ENCODE measurements at places on chromosomes 7 and 10. TPM values are rescaled to one million over a fixed set of nuclear protein-coding genes. Genes with fewer than 3 reads are reported as not detected.

- no peak overlapping the region for H3K4me3 ChIP-seq
- DNase-seq = no peak
- H3K27me3 ChIP-seq = peaks cover 1% of the 10 kb centered on the region
- no peaks in the 10 kb centered on the region for H3K4me1 ChIP-seq
Observed at GRCh38 chr7:37531225-37531624, 82.6 kb upstream of the ELMO1 start.

DNA sequence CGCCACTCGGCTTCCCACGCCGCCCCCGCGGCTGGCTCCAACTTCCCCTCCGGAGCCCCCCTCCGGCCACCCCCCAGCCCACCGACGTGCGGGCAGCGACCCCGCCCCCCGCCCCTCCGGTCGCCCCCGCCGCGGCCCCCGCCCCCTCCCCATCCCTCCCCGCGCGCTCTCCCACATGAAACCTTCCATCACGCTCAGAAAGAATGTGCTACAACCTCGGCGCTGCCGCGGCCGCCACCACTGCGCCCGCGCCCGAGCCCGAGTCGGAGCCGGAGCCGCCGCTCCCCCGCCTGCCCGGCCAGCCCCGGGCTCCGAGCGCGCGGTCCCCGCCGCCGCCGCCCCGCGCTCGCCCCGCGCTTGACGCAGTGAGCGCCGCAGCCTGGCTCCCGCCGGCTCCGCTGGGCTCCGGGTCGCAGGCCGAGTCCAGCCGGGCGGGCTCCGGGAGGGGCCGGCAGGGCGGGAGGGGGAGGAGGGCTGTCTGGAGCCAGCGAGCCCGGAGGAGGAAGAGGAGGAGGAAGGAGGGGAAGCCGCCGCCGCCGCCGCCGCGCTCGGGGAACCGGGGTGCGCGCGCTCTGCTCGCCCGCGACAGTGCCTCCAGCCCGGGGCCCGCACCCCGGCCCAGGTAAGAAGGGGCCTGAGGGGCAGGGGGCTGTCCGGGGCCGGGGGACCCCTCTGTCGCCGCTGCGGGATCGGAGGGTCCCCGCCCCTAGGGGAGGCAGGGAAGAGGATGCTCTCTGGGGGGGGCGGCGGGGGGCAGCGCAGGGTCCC is 4.3 kb upstream of the ELFN1 start:
- H3K4me3 ChIP-seq = peak overlapping the region; percentile 81
- H3K27me3 ChIP-seq = no peaks in the 10 kb centered on the region
- DNase-seq = no peak

DNA sequence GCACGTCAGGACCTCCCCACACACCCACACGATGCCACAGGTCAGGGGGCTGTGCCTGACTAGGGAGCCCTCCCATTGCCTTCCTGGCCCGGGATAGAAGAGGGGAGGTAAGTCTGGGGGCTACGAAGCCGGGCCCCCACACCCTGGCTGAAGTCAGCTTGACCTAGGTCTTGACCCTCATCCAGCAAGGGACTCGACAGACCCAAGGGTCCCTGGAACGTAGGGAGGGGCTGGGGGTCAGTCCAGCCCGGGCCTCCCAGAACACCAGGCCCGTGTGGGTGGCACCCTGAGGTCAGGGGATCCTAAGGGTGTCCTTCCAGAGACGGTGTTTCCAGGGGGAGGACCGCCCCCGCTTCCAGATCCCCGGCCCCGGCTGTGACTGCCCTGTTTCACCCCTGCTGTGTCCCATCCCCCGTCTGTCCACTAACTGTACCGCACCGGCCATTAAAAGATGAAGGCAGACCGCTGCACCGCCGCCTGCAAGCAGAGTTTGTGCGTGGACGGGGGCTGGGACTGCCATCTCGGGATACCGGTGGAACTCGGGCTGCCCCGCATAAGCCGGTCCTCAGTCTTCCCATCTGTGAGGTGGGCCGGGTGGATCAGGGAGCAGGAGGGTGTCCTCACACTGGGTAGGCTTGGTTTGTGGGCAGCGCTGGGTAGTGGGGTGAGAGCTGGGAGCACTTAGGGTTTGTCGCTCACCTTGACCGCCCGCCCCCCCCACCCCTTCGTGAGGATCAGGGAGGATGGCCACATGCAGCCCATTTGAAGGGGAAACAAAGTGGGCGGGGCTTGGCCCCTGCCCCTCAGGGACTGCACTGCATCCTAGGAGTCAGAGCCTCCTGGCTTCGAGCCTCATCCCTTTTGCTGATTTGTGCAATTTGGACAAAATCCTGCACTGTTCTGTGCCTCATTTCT is 21.1 kb downstream of the SLC29A4 start:
- H3K27ac ChIP-seq = no peak overlapping the region
- H3K27me3 ChIP-seq = no peaks in the 10 kb centered on the region
- H3K36me3 ChIP-seq = peaks cover 3% of the 10 kb centered on the region
- DNase-seq = no peak

GRCh38 chr7:4659551-4660286 is 22.4 kb upstream of the FOXK1 start:
- no peaks in the 10 kb centered on the region for H3K36me3 ChIP-seq
- DNase-seq = no peak
- H3K27ac ChIP-seq = no peak overlapping the region
- H3K27me3 ChIP-seq = no peaks in the 10 kb centered on the region

SCART1 gene
- total RNA-seq = 0.57 TPM

GRCh38 chr7:2383543-2384274 is 19.7 kb upstream of the CHST12 start:
- no peak for DNase-seq
- H3K4me1 ChIP-seq = no peaks in the 10 kb centered on the region
- peaks cover 7% of the 10 kb centered on the region for H3K36me3 ChIP-seq
- no peak overlapping the region for H3K27ac ChIP-seq
- H3K4me3 ChIP-seq = no peak overlapping the region
- H3K27me3 ChIP-seq = no peaks in the 10 kb centered on the region

POU6F2 gene
- total RNA-seq = not detected

GRCh38 chr7:29139191-29139590 is 7.1 kb downstream of the CPVL start:
- no peak overlapping the region for H3K4me3 ChIP-seq
- DNase-seq = no peak
- H3K4me1 ChIP-seq = no peaks in the 10 kb centered on the region
- peaks cover 17% of the 10 kb centered on the region for H3K27me3 ChIP-seq
- H3K36me3 ChIP-seq = no peaks in the 10 kb centered on the region
- no peak overlapping the region for H3K27ac ChIP-seq

DNA sequence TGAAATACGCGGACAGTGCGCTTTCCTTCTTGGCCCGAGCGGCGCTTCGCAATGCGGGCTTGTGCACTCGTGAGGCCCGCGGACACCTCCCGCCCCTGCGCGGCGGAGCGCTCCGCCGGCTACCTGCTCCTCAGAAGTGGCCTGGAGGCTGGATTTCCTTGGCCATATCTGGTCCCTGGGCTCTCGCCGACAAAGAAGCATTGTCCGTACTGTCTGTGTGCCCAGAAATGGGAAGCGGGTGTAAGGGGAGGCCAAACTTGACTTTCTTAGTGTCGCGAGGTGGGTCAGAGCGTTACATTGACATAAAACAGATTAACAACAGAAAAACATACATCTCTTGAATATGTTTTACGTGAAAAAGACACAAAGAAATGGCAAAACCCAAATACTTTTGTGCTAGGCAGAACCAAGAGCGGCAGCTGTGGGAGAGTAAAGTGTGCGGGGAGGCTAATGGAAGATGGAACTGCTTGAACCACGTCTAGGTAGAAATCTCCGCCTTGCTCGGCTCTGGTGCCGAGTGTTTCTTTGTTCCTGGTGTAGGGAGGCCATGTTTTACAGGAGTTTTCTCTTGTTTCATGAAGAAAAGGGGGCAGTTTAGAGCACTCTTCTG is 1.4 kb downstream of the LANCL2 start:
- peak overlapping the region; percentile 99 for H3K4me3 ChIP-seq
- DNase-seq = no peak
- H3K27ac ChIP-seq = peak overlapping the region; percentile 96
- H3K4me1 ChIP-seq = peaks cover 18% of the 10 kb centered on the region

GRCh38 chr7:105011831-105012502 is 2.0 kb upstream of the KMT2E start:
- H3K36me3 ChIP-seq = peaks cover 18% of the 10 kb centered on the region
- peaks cover 23% of the 10 kb centered on the region for H3K4me1 ChIP-seq
- peak overlapping the region; percentile 100 for H3K27ac ChIP-seq
- DNase-seq = no peak

DNA sequence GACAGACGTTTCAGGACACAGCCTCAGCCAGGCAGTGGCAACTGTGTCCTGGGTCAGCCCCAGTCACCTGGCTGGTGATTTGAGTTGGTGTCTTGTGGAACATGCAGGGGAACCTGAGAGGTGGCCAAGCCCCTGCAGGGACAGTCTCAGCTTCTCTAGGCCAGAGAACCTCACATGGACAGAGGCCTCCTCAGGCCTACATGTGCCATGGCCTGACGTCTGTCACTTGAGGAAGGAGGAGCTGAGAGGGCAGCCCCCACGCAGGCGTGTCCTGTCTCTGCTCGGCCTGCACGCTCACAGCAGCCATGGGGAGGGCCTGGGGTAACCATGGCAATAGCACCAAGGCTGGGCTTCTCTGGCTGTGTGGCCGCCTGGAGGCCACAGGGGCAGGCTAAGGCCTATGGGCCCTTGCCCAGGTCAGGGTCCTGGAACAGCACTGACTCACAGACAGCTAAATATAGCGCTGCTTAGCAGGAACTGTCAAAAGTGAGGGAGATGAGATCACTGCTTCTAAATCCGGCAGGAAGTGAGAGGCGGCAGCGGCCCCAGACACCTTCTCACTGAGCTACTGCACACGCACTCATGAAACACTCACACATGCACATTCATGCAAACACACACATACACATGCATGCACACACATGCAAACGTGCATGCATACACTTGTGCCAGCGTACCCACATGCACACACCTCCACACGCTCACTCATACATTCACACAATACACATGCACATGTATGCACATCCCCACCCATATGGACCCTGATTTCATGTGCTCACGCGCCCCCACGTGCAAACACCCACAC is 57.0 kb downstream of the YKT6 start:
- H3K27ac ChIP-seq = no peak overlapping the region
- no peak overlapping the region for H3K4me3 ChIP-seq
- no peaks in the 10 kb centered on the region for H3K27me3 ChIP-seq
- no peaks in the 10 kb centered on the region for H3K36me3 ChIP-seq
- DNase-seq = peak; percentile 20

TLL2 gene
- total RNA-seq = 0.64 TPM

GRCh38 chr10:11210211-11210922 is 192.7 kb downstream of the CELF2 start:
- H3K27ac ChIP-seq = no peak overlapping the region
- no peak for DNase-seq
